Neural progenitor cell (in vitro differentiated cells): ENCODE measurements at places on chromosomes 7 and 10. TPM values are rescaled to one million over a fixed set of nuclear protein-coding genes. Genes with fewer than 3 reads are reported as not detected.
A peak's percentile ranks its signal among the peaks of the same experiment; 100 is the strongest.

- H3K27me3 ChIP-seq, result no peaks in the 10 kb centered on the region
- H3K36me3 ChIP-seq, result no peaks in the 10 kb centered on the region
- no peak overlapping the region for H3K27ac ChIP-seq
- DNase-seq, result no peak
- peaks cover 37% of the 10 kb centered on the region for H3K4me1 ChIP-seq
Measured at GRCh38 chr7:129391546-129392171, 42.6 kb upstream of the STRIP2 start.

DNA sequence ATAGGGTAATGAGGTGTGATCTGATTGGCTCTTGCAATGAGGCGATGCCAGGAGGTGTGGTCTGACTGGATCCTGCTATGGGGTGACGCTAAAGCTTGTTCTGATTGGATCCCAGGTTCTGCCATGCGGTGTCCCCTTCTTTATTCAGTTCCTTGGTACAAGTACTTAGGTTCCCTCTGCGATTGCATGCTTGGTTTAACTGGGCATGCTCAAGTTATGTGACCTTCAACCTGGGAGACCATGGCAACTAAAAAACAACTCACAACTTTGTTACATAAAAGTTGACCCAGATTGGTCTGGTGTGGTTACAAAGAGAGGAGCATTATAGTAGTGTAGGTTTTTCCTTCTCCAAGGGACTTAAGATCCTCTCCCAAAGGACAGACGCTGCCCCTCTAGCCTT lies 49.5 kb upstream of the DNAJC1 start:
- DNase-seq, result no peak
- no peaks in the 10 kb centered on the region for H3K36me3 ChIP-seq
- no peaks in the 10 kb centered on the region for H3K4me1 ChIP-seq
- H3K27me3 ChIP-seq, result no peaks in the 10 kb centered on the region

GRCh38 chr10:132827423-132827789 lies 41.5 kb upstream of the NKX6-2 start:
- H3K36me3 ChIP-seq, result no peaks in the 10 kb centered on the region
- no peak for DNase-seq
- no peak overlapping the region for H3K4me3 ChIP-seq
- H3K4me1 ChIP-seq, result no peaks in the 10 kb centered on the region

GRCh38 chr7:141609576-141609975 lies 58.4 kb downstream of the AGK start:
- no peak for DNase-seq
- H3K27me3 ChIP-seq, result no peaks in the 10 kb centered on the region
- H3K4me3 ChIP-seq, result no peak overlapping the region

DNA sequence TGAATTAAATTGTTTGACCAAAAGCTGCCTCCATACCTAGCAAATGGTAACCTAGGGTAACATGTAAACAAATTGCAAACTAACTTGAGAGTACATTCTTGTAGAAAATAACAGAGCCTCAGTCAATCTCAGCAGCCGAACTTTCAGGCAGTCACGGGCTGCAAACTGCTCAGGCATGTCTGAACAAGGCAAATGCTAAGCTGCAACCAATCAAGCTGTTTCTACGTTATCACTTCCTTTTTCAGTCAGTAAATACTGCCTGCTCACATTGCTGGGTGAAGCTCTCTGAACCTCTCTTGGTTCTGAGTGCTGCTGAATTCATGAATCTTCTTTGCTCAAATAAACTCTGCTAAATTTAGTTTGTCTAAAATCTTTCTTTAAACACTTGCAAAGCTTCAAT lies 1212.4 kb downstream of the SORCS1 start:
- H3K27ac ChIP-seq, result no peak overlapping the region
- no peaks in the 10 kb centered on the region for H3K27me3 ChIP-seq
- peaks cover 11% of the 10 kb centered on the region for H3K4me1 ChIP-seq
- H3K4me3 ChIP-seq, result no peak overlapping the region
- H3K36me3 ChIP-seq, result no peaks in the 10 kb centered on the region
- DNase-seq, result peak; percentile 52

- no peak overlapping the region for H3K27ac ChIP-seq
- H3K36me3 ChIP-seq, result no peaks in the 10 kb centered on the region
- H3K4me3 ChIP-seq, result no peak overlapping the region
- DNase-seq, result no peak
- no peaks in the 10 kb centered on the region for H3K4me1 ChIP-seq
Measured at GRCh38 chr10:7813481-7813880, 4.8 kb upstream of the TAF3 start.

- no peak overlapping the region for H3K27ac ChIP-seq
- H3K27me3 ChIP-seq, result peaks cover 73% of the 10 kb centered on the region
- peaks cover 6% of the 10 kb centered on the region for H3K4me1 ChIP-seq
- DNase-seq, result no peak
Measured at GRCh38 chr7:29196191-29196590, 1.6 kb downstream of the CHN2 start.

LRIT1 gene
- total RNA-seq, result not detected in 2 replicates

VPS41 gene
- total RNA-seq, result 49.0 and 92.3 TPM in 2 replicates

CALML5 gene
- not detected in 2 replicates for total RNA-seq

SPACDR gene
- total RNA-seq, result 0.71 TPM in 1 of 2 replicates, not detected in the other
